ENCODE measurements at places on chromosomes 11 and 22. TPM values are rescaled to one million over a fixed set of nuclear protein-coding genes. Genes with fewer than 3 reads are reported as not detected.

SPTBN2 gene
- 1.5 TPM for total RNA-seq

APOBEC3G gene
- total RNA-seq: 115 TPM

EHF gene
- not detected for total RNA-seq

CNGA4 gene
- total RNA-seq: 0.29 TPM

TMEM191B gene
- total RNA-seq: 0.67 TPM

SSH3 gene
- 13.3 TPM for total RNA-seq

ATG2A gene
- total RNA-seq: 20.9 TPM

KCTD14 gene
- total RNA-seq: not detected

SLC17A6 gene
- not detected for total RNA-seq
